ENCODE measurements at places on chromosomes 2 and 18.

- no peak for DNase-seq
Observed at GRCh38 chr2:239495791-239496233, 95.0 kb upstream of the HDAC4 start.

- DNase-seq, result no peak
Observed at GRCh38 chr18:63378919-63379638, 12.1 kb upstream of the KDSR start.

DNA sequence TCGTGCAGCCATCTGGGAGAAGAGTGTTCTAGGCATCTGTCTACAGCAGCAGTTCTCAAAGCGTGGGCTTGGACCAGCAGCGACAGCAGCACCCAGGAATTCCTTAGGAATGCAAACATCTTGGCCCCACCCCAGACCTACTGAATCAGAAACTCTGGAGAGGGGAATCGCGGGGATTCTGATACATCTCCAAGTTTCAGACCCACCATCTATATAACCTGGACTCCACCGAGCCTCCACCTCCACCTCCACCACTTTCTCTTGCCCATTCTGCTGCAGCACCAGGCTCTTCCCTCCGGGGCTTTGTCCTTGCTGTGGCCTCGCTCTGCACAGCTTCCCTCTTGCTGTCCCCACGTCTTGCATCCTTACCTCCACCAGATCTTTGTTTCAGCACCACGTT is 256.4 kb downstream of the BCL2 start:
- no peak for DNase-seq

DNA sequence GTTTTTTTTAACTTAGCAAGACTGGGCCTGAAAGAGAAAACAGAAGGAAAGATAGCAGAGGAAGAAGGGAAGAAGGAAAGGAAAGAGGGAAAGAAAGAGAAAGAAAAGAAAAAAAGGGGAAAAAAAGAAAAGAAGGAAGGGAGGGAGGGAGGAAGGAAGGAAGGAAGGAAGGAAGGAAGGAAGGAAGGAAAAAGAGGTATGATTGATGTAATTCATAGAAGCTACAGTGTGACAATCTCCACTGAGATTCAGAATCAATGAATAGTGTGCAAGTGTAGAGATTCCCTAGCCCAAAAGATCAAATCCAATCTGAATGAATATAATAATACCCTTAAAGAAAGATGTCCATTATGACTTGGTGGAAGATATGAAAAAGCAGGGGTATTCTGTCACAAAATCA is 126.9 kb upstream of the DNAJC10 start:
- no peak for DNase-seq

- no peak for DNase-seq
Observed at GRCh38 chr2:189522435-189523151, 58.0 kb downstream of the SLC40A1 start.

DNA sequence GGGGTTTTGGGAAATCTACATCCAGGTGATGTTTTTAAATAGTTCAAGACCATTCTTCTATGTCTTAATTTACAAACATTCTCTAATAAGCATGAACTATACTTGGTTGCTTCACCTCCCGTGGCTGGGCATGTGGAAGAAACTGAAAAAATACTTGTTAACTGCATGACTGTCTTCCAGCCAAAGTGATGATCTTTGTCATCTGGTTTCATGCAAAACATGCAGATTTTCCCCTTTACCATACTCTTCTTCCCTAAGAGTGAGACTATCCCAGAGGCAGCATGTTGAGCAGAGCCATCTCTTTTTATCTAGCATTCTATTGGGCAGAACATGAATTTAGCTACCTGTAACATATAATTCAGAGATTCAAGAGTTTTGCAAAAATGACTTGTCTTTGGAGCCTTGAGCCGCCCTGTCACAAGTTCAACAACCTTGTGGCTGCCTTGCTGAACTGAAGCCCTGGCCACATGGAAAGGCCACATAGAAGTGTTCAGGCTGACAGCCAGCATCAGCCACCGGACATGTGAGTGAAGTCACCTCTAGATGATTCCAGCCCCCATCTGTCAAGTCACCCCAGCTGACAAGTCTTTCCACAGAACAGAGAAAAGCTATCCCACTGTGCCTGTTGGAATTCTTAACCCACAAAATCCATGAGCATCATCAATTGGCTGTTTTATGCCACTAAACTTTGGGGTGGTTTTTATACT is 142.8 kb downstream of the ANKRD44 start:
- DNase-seq, result no peak

DNA sequence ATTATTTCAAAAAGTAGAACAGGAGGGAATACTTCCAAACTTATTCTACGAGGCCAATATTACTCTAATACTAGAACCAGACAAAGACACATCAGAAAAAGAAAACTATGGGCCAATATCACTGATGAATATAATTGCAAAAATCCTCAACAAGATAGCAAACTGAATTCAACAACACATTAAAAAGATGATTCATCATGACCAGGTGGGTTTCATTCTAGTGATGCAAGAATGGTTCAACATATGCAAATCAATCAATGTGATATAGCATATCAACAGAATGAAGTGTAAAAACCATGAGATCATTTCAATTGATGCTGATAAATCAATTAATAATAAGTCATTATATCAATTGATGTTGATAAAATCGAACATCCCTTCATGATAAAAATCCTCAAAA is 22.4 kb upstream of the EML6 start:
- DNase-seq, result no peak

DNA sequence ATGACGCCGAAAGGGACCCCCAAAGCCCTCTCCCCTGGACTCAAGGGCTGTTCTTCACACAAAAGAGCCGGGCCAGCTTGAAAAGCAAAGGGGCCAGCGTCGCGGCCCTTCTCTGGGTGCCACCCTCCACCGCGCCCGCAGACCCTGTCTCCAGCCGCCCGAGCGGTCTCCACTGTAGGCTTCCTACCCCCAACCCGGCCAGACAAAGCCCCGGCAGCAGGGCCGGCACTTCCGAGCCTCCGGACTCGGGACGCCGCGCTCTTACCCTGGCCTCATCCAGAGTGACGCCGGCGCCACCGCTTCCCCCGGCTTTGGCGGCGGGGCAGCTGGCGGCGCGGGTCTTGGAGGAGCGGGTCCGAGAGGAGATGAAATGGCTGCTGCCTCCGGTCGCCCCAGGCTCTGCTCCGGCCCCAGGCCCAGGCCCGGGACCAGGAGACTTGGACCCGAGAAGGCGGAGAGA is 603 bp downstream of the ATAD2B start:
- DNase-seq, result peak; percentile 15

DNA sequence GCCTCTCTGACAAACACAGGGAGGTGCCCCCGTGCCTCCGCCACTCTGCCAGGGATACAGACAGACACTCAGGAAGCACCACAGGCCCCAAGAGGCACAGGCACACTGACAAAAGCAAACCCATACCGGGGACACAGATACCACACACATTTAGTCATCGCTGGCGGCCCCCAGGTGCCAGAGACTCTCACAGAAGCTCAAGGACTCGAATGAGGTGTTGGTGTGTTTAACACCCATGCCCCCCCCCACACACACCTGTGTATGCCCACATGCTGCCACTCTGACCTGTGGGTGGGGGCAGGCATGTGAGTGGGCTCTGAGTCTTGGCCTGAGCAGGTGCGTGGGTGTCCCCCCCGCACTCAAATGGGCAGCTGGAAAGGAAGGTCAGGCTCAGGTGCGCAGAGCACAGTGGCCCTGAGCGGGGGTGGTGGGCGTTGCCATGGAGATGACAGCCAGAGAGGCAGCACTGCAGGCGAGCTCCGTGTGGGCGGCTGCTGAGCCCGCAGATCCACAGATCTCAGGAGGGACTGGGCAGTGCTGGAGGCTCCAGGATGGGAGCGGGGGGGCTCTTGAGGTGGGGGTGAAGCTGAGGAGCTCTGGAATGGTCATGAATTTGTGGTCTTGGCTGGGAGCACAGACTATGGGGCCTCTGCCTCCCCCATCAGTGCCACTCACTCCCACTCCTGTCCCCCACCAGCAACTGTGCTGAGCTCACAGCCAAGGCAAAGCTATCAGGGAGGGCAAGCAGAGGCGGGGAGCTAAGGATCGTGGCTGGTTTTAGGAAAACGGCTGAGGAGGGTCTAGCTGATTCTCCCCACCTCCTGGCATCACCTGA is 73.9 kb upstream of the TAF1B start:
- no peak for DNase-seq

- no peak for DNase-seq
Observed at GRCh38 chr2:64750001-64750816, 96.5 kb upstream of the SERTAD2 start.

DNA sequence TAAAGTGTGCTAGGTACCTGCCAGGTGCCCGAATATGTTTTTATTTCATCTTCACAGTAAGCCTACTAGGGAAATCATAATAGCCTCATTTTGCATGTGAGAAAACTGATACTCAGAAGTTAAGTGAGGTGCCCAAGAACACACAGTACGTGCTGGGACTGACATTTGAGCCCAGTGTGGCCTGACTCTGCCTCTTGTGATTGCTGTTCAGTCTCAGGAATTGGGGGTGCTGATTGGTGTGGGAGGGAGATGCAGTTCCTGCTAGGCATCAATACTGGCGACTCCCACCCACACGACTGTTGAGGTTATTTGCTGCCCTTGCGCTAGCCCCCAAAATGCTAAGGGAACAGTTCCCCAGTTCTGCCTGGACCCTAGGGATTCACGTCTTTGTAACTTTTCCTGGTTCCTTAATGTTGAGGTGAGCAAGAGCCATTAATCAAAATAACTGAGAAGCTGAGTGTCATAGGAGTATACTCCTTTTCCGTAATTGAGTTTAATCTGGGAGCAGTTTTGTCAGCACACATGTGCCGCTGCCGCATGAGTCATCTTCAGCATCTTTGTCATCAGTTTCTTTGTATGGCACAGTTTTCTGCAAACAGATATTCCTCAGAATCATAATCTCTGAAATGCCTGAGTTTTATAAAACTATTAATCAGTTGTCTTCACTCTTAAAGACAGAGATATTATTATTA is 120.7 kb downstream of the NCK2 start:
- no peak for DNase-seq

DNA sequence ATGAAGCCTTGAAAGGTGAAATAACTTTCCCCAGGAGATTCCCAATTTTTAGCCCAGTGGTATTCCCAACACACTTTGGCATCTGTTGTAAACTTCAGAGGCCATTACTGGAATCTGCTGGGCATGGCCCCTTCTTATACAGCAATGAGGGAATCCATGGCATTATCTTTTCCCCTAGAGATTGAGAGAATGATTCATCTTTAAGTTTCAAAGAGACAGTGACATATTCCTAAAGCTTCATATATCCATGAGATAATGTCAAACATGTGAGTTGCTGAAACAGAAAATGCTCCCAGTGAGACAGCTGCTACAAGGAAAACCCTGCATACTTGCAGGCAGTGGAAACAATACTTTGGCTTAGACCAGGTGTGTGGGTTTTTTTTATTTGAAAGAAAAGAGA is 51.1 kb upstream of the DLX2 start:
- DNase-seq, result no peak

- no peak for DNase-seq
Observed at GRCh38 chr2:230441227-230441897, 25.4 kb downstream of the SP100 start.

Data from stimulated activated CD4-positive, alpha-beta T cell treated with anti-CD3 and anti-CD28 coated beads, Interleukin-15, amount 100 ng/mL, for 1 hour (primary cell).